ENCODE measurements at places on chromosomes 3 and 15. TPM values are rescaled to one million over a fixed set of nuclear protein-coding genes. Genes with fewer than 3 reads are reported as not detected.

DNA sequence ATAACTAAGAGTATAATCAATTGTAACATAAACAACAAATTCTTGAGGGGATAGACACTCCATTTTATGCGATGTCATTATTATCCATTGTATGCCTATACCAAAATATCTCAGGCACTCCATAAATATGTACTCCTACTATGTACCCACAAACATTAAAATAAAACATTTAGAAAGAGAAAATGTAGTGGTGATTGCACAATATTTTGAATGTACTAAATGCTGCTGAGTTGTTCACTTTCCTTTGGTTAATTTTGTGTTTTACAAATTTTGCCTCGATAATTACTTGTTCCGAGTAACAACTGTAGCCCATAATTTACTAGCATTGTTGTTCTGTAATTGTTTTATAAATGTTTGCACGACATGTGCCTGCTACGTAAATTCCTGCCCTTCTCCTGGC, 131.3 kb downstream of the DCLK3 start:
- DNase-seq = no peak

Gene APEH
- total RNA-seq = 118 TPM

Gene DOCK3
- 21.4 TPM for total RNA-seq

DNA sequence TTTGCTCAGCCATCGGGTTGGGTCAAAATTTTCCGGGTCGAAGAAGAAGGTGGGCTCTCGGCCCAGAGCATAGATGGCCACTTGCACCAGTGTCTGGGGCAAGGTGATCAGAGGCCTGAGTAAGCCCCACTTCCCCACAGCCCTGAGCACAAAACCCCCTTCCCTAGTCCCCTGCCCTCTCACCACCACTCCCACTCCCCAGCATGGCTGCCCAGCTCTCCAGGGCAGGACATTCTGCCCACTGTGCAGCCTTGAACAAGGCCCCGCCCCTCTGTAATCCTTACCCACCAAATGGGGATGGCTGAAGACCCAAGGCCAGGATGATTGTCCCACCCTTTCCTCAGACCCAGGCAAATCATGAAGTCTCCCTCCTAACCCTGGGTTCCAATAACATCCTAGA, 28.8 kb downstream of the CYP11A1 start:
- DNase-seq = no peak

Measured in mesothelial cell of epicardium (in vitro differentiated cells).